Effector CD4-positive, alpha-beta T cell (primary cell): ENCODE measurements at places on chromosomes 3 and 15.

DNA sequence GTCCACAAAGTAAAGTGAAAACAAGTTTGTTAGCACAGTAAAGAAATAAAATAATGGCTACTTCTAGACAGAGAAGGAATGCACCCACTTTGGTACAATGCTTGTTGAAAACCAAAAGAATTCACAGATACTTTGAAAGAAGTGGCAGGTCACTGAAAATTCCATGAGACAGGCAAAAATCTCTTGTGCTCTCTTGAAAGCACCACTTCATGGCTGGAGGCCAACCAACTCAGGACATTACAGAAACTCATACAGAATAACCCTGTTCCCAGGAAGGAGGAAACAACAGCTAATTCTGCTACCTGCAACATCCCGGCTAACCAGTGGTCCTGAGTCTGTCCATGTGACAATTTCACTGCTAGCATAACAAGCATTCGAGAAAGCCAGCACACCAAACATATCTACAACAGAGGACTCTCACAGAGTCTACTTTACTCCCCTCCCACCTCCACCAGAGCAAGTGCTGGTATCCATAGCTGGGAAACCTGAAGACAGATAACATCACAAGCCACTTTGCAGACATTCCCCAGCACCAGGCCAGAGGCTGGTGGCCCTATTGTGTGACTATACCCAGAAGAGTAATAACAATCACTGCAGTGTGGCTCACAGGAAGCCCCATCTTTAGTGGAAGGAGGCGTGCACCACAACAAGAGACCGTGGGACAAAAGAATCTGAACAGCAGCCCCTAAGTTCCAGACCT lies 255.3 kb upstream of the SLITRK3 start:
- DNase-seq = no peak

DNA sequence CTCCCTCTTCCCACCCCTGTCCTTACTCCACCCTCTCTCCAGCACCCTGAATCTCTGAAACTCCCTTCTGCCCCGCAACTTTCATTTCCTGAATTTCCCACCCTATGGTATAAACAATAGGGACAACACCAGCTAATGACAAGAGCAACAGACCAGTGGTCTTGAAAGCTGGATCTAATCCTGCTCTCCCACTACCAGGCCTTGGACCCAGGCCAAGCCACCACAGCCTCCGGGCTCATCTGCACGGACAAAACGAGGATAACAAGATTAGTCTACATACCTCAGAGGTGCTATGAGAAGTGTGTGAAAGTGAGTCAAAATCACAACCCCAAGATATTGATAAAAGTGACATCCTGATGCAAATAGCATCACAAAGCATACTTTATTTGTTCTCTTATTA lies 128.6 kb downstream of the ERC2 start:
- DNase-seq = no peak

- DNase-seq = no peak
Observed at GRCh38 chr3:15280853-15281532, 51.4 kb downstream of the SH3BP5 start.

- DNase-seq = no peak
Observed at GRCh38 chr15:64960153-64960552, 29.6 kb downstream of the SPG21 start.
